ENCODE measurements at places on chromosomes 5 and 9.

DNA sequence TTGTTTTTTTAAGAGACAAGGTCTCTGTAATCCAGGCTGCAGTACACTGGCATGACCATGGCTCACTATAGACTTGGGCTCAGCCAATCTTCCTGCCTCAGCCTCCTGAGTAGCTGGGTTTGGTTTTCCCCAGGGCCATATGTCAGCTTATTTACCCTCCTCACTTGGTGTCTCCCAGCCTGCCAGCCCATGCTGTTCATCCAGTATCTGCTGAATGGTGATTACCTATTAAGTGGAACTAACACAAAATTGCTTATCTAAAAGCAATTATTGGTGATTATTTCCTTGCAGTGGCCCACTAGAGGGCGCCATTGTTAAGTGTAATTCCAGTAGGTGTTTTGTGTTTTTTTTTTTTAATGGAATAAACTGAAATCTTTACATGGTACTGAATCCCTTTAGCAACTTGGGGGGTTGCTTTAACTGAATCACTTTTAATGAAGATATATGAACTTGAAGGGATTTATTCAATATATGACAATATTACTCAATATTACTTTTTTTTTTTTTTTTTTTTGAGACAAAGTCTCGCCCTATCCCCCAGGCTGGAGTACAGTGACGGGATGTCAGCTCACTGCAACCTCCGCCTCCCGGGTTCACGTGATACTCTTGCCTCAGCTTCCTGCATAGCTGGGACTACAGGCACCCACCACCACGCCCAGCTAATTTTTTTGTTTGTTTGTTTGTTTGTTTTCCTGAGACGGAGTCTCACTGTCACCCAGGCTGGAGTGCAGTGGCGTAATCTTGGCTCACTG lies 13.8 kb downstream of the EXOSC2 start:
- peak; percentile 24 for DNase-seq

- DNase-seq: no peak
Observed at GRCh38 chr5:173633304-173633703, 16.9 kb upstream of the BOD1 start.

DNA sequence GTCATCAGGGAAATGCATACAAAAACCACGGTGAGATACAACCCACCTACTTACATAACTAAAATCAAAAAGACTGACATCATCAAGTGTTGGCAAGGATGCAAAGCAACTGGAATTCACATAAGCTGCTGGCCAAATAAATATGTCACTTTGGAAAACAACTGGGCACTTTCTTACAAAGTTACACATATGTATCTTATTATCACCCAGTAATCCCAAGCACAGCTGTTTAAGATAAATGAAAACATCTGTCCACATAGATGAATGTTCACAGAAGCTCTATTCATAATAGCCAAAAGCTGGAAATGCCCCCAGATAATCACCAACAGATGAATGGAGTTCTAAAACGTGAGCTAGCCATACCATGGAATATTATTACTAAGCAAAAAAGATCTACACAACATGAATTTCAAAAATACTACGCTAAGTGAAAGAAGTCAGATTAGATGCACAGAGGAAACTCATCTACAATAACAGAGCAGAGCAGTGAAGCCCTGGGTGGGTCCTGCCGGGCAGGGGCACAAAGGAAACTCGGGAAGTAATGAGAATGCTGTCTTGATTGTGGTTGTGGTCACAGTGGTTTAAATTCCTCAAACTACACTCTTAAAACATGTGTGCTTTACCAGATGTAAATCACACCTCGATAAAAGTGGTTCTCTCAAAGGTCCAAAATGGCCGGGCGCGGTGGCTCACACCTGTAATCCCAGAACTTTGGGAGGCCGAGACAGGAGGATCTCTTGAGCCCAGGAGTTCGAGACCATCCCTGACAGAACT lies 8.5 kb downstream of the CAMSAP1 start:
- no peak for DNase-seq

DNA sequence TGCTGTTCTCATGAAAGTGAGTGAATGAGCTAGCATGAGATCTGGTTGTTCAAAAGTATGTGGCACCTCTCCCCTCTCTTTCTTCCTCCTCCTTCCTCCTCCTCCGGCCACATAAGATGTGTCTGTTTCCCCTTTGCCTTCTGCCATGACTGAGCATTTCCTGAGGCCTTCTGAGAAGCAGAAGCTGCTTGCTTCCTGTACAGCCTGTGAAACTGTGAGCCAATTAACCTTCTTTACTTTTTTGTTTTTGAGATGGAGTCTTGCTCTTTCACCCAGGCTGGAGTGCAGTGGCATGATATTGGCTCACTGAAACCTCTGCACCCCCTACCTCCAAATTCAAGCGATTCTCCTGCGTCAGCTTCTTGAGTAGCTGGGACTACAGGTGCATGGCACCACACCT lies 6.1 kb downstream of the S100Z start:
- DNase-seq: peak; percentile 13

GRCh38 chr5:180135128-180135955 lies 63.8 kb upstream of the RNF130 start:
- DNase-seq: no peak

- no peak for DNase-seq
Observed at GRCh38 chr5:58849921-58850667, 267.2 kb downstream of the RAB3C start.

DNA sequence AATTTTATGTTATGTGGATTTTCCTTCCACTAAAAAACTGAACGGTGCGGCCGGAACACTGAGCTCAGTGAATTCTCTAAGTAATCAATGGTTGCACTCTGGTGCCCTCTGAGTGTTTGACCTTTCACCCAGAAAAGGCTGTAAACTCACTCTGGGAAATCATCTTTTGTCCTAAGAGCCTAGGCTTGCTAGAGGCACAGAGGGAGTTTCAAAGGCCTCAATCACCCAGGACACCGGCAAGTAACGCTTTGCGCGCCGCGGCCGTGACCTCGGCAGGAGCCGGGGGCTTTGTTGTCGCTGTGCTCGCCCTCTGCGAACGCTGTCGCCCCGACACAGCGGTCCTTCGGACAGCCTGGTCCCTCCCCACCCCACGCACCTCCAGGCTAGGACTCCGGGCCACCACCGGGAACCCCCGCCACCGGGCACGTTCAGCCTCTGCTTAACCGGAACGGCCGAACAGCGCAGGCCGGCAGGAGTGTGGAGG lies 703 bp downstream of the ISCA1 start:
- no peak for DNase-seq

GRCh38 chr5:154836225-154836624 lies 14.2 kb downstream of the FAXDC2 start:
- DNase-seq: no peak

- no peak for DNase-seq
Observed at GRCh38 chr9:111955048-111955447, 58.4 kb downstream of the UGCG start.

- no peak for DNase-seq
Observed at GRCh38 chr9:133888048-133888808, 103.9 kb downstream of the VAV2 start.

DNA sequence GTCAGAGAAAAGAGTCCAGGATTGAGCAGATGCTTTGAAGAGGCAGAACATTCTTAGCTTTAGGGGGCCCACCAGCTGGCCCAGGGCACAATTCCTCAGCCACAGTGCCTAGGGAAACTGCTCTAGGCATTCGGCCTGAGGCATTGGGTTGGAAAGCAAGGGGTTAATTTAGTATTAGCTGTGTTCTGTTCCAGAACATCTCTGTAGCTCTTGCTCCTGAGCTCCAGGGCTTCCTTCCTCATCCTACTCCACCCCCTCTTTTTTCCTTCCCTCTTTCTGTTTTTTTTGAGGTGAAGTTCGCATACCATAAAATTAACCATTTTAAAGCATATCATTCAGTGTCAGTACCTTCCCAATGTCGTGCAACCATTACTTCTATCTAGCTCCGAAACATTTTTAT lies 74.5 kb upstream of the PANK3 start:
- DNase-seq: no peak

- DNase-seq: no peak
Observed at GRCh38 chr5:179621551-179622214, 1.8 kb downstream of the HNRNPH1 start.

GRCh38 chr5:33339413-33339812 lies 101.4 kb upstream of the TARS1 start:
- DNase-seq: no peak

GRCh38 chr5:165004175-165004574 lies 1498.8 kb downstream of the MAT2B start:
- no peak for DNase-seq

DNA sequence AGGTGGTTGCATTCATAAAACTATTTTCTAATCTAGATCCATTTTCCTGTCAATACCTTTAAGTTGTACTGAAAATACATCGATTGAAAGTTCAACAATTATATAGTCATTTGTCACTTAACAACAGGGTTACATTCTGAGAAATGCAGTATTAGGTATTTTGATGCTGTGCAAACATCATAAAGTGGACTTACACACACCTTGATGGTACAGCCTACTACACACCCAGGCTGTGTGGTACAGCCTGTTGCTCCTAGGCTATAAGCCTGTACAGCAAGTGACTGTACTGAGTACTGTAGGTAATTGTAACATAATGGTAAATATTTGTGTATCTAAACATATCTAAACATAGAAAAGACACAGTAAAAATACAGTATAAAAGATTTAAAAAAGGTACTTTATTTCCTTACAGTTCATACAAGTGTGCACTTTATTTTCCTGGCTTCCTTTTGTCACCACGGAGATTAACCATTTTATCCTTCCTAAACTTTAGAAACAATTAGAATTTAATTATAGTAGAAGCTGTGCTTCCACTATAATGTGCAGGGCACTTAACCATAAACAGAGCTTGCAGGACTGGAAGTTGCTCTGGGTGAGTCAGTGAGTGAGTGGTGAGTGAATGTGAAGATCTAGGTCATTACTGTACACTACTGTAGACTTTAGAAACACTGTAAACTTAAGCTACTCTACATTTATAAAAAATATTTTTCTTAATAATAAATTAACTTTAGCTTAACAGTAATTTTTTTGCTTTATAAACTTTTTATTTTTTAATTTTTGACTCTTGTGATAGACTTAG lies 42.9 kb upstream of the MEF2C start:
- DNase-seq: no peak

- DNase-seq: no peak
Observed at GRCh38 chr5:85814596-85814995, 803.1 kb upstream of the COX7C start.

GRCh38 chr9:23120630-23121029 lies 674.0 kb downstream of the DMRTA1 start:
- no peak for DNase-seq

DNA sequence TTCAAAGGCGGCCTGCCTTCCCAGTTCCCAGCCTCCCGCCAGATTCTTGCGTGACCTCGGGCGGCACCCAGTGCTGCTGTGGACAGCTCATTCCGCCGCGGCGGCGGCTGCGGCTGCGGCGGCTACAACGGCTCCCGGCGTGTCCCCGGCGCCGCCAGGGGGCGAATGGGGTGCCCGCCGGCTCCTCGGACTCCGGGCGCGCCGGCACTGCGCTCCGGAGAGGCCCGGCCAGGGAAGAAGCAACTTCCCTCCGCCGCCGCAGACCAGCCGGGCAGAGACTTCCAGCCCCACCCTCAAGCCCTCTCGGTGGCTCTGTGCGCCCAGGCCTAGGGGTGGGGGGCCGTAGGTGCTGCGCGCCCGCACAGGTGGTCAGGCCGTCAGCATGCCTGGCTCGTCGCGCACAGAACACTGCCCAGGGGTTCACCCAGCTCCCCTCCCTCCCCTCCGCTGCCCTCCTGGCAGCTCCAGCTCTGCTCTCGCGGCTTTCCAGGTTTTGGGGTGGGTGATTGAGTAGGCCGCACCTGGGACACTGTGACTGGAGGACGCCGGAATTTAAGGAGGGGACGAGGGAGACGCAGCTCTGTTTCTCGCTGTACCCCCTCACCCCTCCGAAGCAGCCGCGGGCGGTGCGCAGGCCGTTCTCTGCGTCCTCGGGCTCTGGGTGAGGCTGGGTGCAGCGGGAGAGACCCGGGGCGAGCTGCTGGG lies 20.2 kb downstream of the IGIP start:
- DNase-seq: peak; percentile 70

DNA sequence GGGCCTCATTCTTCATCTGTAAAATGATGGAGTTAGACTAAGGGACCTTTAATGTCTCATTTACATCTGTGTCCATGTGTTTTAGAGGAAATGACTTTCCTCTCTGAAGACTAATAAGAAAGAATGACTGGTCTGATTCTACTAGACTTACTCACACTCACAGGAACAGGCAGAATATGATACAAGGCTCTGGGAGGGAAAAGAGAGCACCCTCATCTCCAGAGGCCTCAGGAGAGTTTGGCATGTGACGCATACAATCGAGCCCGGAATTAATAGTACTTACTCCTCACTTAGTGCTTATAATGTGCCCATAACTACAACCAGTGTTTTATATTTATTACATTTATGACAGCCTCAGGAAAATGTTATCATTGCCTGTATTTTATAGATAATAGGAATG lies 608.7 kb downstream of the KCTD16 start:
- DNase-seq: no peak

- no peak for DNase-seq
Observed at GRCh38 chr5:75538211-75538610, 26.5 kb downstream of the POLK start.

DNA sequence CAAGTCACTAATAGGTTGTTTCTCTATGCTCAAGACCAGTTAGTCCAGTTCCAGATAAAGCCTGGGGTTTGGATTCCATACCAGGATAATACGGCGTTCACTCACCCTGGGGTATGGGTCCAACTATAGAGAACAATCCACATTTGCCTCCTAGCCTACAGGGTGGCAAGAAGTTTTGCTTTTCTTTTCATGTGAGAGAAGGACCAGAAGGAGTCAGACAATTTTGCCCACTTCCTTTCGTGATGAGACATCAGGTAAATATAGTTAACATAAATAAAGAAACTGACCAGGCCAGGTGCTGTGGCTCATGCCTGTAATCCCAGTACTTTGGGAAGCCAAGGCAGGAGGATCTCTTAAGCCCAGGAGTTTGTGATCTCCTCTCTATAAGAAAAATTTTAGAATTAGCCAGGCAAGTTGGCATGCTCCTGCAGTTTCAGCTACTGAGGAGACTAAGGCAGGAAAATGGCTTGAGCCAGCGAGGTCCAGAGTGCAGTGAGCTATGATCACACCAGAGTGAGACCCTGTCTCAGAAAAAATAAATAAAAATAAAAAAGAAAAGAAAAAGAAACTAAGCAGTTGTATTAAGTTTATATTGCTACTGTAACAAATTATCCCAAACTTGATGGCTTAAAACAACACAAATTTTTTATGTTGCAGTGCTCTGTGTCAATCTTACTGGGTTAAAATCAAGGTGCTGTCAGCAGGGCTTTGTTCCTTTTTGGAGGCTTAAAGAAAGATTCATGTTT lies 7.5 kb upstream of the REEP5 start:
- peak; percentile 41 for DNase-seq

DNA sequence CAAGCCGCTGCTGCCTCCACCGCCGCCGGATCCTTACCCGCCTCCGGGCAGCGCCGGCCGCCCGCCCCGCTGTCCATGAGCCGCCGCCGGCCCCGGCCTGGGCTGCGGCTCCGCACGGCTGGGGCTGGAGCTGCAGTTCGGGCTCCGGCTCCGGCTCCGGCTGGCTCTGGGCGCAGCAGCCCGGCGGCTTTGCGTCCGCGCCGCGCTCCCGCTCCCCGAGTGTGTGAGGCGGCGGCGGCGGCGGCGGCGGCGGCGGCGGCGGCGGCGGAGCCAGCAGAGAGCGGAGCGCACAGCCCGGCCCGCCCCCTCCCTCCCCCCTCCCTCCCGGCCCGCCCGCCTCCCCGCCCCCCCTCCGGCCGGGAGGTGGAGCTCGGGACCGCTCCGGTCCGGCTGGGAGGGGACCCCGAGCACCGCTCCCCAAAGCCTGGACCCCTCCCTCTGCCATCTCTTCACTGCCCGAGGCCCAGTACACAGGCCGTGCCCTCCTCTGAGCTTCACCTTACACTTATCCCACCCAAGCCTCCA lies at the start of gene PCDH1:
TSS of gene PCDH1 (minus strand) at position 225 of the 525 bp plus-strand sequence. CDS start at position 77, 148 bp downstream.
- no peak for DNase-seq

GRCh38 chr5:82419559-82420332 lies 141.6 kb upstream of the RPS23 start:
- no peak for DNase-seq

Data from GM06990 (cell line).